Esophagus squamous epithelium (tissue), 5 donors: ENCODE measurements at places on chromosomes 13 and 19.

DNA sequence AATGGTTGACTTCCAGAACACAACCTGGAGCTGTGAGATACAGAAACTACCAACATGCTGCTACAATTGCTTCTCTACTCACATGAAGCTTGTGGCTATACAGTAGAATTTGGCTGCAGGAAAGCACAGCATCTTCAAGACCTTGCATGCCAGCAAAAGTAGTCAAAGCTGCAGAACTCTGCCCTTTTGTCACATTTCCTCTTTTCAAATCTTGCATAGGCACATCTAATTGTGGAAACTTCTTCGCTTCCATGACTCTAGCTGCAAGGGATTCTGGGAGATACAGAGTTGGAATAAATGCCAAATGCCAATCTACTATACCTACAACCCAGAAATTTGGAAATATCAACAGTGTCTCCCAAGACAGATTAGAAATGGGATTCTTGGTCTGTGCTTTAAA is 462.2 kb downstream of the FOXO1 start:
- no peak for DNase-seq

- DNase-seq = no peak
Observed at GRCh38 chr13:70385852-70386251, 277.6 kb upstream of the KLHL1 start.

DNA sequence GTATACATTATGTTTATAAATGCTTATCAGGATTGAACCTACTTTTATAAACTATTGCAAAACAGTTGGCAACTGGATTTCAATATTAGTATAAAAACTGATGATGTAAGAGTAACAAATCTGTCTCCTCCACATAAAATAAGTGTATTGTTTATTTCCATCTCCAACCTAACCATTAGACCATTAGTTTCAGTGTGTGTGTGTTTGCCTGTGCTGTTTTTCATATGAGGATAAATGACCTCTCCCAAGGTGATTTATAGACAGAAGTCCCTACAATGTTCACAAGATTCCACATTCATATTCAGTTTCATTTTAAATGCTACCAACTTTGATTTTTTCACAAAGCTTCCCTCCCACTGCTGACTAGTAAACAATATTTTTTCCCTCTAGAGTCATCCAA is 871.6 kb downstream of the PCDH9 start:
- DNase-seq = no peak

DNA sequence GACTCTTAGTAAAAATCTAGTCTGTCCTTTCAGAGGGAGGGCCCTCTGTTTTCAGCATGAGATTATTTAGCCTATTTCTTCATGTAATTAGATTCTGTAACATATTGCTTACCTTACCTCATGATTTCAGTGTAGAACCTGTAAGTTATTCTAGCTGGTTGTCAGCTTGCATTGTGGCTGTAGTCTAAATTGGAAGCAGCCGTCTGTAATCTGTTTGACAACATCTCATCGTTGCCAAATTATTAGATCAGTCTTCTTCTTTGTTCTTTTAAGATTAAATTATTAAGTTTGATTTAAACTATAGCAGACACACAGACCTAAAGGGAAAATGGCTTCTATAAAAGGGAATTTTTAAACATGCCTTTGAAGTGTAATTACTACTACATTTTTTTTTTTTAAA is 34.8 kb downstream of the SLAIN1 start:
- no peak for DNase-seq

- no peak for DNase-seq
Observed at GRCh38 chr19:47404334-47405196, 14.8 kb downstream of the MEIS3 start.

- no peak for DNase-seq
Observed at GRCh38 chr13:29877456-29878078, 27.1 kb upstream of the UBL3 start.

GRCh38 chr13:24129914-24130774 is 30.4 kb upstream of the SPATA13 start:
- no peak for DNase-seq

- no peak for DNase-seq
Observed at GRCh38 chr13:102567857-102568256, 28.9 kb upstream of the TPP2 start.

GRCh38 chr19:45496349-45496953 is 396 bp downstream of the RTN2 start:
- DNase-seq = no peak

- DNase-seq = no peak
Observed at GRCh38 chr13:82647540-82647939, 1234.7 kb downstream of the SLITRK1 start.

- DNase-seq = no peak
Observed at GRCh38 chr19:7528192-7528519, 5.7 kb downstream of the MCOLN1 start.

DNA sequence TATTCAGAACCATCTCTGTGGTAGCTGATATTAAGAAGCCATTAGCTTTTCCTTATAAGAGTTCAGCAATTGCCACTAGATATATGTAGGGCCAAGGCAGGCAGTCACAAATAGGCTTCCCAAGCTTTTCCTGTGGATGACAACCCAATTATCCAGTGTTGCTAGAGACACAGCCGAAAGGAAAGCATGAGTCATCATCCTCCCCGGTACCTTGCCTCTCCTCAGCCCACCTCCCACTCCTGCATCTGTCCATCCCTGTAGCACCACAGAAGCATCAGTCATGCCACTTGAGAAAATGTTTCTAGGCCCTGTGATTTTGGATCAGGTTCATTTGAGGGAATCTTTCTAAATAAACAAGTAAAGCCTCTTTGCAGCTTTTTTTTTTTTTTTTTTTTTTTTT is 204.3 kb downstream of the DNAJC15 start:
- no peak for DNase-seq

DNA sequence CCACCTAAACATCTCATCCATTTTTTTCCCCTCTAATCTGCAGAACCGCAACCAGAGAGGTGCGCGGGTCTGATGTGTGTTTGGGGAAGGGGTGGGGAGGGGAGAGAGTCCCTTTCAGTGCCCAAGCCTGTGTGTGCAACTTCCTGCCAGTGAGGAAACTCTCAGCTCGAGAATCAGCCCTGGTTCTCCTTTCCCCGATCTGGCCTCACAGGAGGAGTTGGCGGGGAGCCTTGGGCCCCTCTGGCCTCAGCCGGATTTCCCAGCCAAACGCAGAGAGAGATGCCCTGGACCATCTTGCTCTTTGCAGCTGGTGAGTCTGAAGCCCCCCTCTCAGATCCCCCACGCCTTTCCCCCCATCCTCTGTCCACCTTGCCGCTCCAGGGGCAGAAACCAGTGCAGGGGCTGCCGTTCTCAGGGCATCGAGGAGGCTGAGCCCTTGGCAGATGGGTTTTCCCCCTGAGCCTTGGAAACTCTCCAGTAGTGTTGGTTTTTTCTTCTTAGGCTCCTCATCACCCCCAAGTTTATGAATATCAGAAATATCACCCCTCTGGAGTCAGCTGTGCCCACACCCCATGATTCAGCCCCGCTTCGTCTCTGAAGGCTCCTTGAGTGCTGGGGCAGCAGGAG is at the start of gene C19orf38:
Gene C19orf38 (plus strand): TSS at position 186 of the 627 bp plus-strand sequence. CDS start 94 bp downstream, at position 280.
- no peak for DNase-seq

DNA sequence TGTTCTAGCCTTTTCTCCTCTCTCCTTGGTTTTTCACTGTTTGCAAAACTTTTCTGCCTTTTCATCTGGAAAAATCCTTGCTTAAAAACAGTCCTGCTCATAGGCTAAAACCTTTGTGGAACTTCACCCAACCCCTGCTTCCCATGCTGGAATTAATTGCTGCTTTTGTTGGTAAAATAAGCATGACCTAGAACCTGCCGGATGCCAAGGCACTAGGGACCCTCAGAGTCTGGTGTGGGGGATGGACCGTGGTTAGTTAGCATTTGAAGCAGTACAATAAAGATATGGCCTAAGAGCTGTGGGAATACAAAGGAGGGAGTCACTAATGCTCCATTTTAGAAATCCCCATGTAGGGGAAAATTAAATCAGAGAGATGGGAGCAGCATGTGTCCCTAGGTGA is 326.3 kb downstream of the KCNRG start:
- DNase-seq = no peak

DNA sequence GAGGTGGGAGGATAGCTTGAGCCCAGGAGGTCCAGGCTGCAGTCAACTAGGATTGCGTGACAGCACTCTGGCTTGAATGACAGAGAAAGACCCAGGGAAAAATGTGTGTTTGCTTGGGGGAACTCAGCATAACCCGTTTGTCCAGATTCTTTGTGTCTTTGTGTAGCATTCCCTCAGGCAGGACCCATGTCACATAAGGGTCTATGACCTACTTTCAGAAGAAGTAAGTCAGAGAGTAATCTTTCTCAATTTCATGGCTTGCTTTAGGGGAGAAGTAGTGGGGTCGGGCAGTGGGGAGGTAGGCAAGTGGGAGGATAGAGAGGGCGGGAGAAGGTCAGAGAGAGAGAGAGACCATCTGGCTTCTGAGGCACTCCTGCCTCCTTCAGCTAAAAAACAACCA is 11.9 kb upstream of the PSPC1 start:
- DNase-seq = no peak

GRCh38 chr19:45523642-45524256 is 16.5 kb downstream of the VASP start:
- peak; percentile 34 for DNase-seq

- DNase-seq = no peak
Observed at GRCh38 chr19:5481957-5482356, 26.7 kb downstream of the ZNRF4 start.

- no peak for DNase-seq
Observed at GRCh38 chr13:102183509-102184182, 218.2 kb downstream of the FGF14 start.

- peak; percentile 14 for DNase-seq
Observed at GRCh38 chr13:50080911-50081678, 65.9 kb downstream of the KCNRG start.

DNA sequence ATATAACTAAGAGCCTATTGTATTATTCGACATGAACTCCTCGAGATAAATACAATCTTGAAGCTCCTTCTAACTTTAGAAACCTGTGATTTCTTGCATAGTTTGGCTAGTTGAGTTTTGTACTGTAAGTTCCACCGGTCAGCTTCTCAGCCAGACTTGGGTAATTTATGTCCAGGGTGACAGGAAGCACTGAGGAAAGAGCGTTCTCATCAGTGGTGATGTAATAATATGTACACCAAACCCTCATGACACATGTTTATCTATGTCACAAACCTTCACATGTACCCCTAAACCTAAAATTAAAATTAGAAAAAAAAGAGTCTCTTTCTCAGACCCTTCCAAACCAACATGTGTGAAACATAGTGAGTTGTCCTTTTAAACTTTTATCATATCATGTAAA is 205.7 kb downstream of the KCNRG start:
- DNase-seq = no peak

DNA sequence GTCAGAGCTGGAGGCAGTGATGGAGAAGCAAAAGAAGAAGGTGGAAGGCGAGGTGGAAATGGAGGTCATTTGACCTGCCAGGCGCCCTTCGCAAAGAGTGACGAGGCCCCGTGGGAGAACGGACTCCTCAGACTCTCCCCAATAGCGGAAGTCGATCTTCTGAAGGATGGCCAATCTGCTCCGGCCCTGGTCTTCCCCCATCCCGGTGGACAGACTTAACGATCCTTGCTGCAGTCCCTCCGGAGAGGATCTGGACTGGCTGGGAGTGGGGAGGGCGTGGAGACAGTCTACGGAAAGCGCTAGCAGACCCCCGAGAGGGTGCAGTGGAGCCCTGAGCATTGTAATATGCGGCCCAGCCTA is 11.9 kb downstream of the EPS8L1 start:
- no peak for DNase-seq

DNA sequence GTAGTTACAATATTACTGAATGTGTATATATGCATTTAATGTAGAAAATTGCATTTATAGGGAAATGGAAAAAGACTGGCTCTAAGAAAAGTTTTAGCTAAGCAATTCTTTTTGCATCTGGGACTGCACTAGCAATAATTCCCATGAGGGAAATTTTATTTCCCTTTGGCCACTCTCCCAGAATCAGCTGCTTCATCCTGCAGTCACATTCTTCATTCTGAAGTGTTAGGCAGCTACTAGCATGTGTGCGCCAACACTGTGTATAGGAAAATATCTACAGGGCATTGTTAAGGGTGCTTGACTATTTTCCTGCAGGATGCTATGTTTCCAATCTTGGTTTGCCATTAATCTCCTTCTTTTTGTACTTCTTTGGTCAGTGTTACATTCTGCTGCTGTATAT is 312.8 kb upstream of the PCDH20 start:
- no peak for DNase-seq

DNA sequence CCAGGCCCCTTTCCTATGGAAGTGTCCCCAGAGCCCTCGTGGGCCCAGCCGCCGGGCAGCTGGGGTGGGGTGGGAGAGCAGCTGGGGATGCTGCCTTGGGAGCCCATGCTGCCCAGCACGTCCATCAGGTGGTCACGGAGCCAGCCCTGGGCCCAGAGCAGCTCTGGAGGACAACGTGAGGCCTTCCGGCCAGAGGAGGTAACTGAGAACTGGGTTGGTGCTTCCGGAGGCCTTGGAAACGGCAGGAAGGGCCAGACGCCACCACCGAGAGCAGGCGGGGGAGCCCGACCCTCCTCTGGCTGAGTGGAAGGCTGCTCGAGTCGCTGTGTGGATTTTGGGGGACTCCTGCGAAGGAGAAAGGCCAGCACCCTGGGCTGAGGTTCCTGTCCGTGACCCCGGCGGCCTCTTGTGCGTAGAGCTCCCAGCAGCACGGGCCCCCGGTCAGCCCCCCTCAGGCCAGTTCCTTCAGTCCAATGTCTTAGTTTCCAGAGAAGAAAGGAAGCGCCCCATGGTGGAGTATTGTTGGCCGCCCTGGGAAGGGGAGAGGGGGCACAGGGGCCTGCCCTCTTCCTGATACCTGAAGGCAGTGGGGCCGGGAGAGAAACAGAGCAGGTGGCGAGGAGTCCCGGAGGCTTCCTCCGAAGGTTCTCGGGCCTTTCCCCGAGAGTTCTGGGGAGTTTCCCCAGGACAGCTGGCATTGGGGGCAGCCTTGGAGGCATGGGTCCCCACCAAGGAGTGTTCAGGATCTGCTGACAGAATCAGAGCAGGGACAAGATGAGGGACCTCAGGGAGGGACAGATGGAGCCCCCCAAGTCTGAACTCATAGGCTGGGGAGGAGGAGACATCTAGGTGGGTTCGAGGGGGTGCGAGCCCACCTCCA is 68.8 kb downstream of the MLLT1 start:
- DNase-seq = no peak

- DNase-seq = no peak
Observed at GRCh38 chr13:40465015-40465390, 201.4 kb downstream of the FOXO1 start.

DNA sequence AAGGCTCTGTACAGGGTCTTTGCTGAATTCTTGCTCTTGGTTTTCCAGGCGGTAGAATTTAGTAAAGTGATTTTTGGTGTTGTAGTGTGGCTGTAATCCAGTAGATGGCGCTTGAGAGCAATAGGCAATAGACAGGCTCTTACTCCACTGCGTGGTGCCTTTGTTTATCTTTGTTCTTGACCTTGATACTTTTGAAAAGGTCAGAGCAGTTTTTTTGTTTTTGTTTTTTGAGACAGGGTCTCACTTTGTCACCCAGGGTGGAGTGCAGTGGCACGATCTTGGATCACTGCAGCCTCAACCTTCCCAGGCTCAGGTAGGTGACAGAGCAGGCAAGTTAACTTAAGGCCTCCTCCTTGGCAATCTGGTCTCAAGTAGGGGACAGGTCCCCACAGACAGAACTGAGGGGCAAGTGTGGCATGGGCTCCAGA is 12.2 kb upstream of the LILRA5 start:
- no peak for DNase-seq

- DNase-seq = no peak
Observed at GRCh38 chr19:34988119-34988518, 12.0 kb upstream of the GRAMD1A start.

- no peak for DNase-seq
Observed at GRCh38 chr19:20162821-20163220, 4.2 kb upstream of the ZNF486 start.

GRCh38 chr19:36081894-36082293 is 27.2 kb downstream of the WDR62 start:
- DNase-seq = no peak
